Activated CD8-positive, alpha-beta T cell treated with anti-CD3 and anti-CD28 coated beads for 36 hours (primary cell): ENCODE measurements at places on chromosomes 13 and 19. TPM values are rescaled to one million over a fixed set of nuclear protein-coding genes. Genes with fewer than 3 reads are reported as not detected.

The CEACAM3 gene
- not detected for total RNA-seq

The ZNF556 gene
- total RNA-seq = not detected

The OR7C1 gene
- not detected for total RNA-seq

The IGSF23 gene
- total RNA-seq = not detected

The GPR12 gene
- total RNA-seq = not detected

The KLK1 gene
- 0.83 TPM for total RNA-seq

The PSPN gene
- total RNA-seq = 1.2 TPM

The TNFSF13B gene
- 4.4 TPM for total RNA-seq

The MYDGF gene
- 58.3 TPM for total RNA-seq

The SHC2 gene
- total RNA-seq = 0.45 TPM

The FFAR2 gene
- total RNA-seq = not detected

The C19orf85 gene
- not detected for total RNA-seq

The URAD gene
- total RNA-seq = not detected
